ENCODE measurements at places on chromosomes 5 and 9. TPM values are rescaled to one million over a fixed set of nuclear protein-coding genes. Genes with fewer than 3 reads are reported as not detected.

GOLGA1 gene
- 4.1 TPM for polyA plus RNA-seq

PCDHA11 gene
- not detected for polyA plus RNA-seq

GRIA1 gene
- polyA plus RNA-seq, result 0.12 TPM

CCDC183 gene
- 3.5 TPM for polyA plus RNA-seq

CDX1 gene
- 0.31 TPM for polyA plus RNA-seq

PRDM9 gene
- not detected for polyA plus RNA-seq

SHROOM1 gene
- 9.6 TPM for polyA plus RNA-seq

HSPA4 gene
- polyA plus RNA-seq, result 44.5 TPM

CCL28 gene
- polyA plus RNA-seq, result 7.1 TPM

RARS1 gene
- 27.5 TPM for polyA plus RNA-seq

GMCL2 gene
- polyA plus RNA-seq, result not detected

ZNF300 gene
- 9.9 TPM for polyA plus RNA-seq

ADAMTSL1 gene
- polyA plus RNA-seq, result 5.8 TPM

PDE6A gene
- not detected for polyA plus RNA-seq

ALDH1A1 gene
- 409 TPM for polyA plus RNA-seq

PCDHGA1 gene
- not detected for polyA plus RNA-seq

GABRA1 gene
- polyA plus RNA-seq, result not detected

ZNF366 gene
- polyA plus RNA-seq, result 0.46 TPM

PDZD2 gene
- 1.6 TPM for polyA plus RNA-seq

SPINK5 gene
- 117 TPM for polyA plus RNA-seq

GKAP1 gene
- polyA plus RNA-seq, result 8.2 TPM

CER1 gene
- not detected for polyA plus RNA-seq

WASHC1 gene
- 23.0 TPM for polyA plus RNA-seq

HTR1A gene
- not detected for polyA plus RNA-seq

SURF4 gene
- 42.4 TPM for polyA plus RNA-seq

GABBR2 gene
- 0.08 TPM for polyA plus RNA-seq

PTGDS gene
- 37.3 TPM for polyA plus RNA-seq

ISOC1 gene
- polyA plus RNA-seq, result 39.4 TPM

GNAQ gene
- 26.0 TPM for polyA plus RNA-seq

SOX30 gene
- 0.08 TPM for polyA plus RNA-seq

WDR31 gene
- 1.3 TPM for polyA plus RNA-seq

All from stomach (tissue), 19 donors.